ENCODE measurements at places on chromosomes 5 and 9.

- no peak for DNase-seq
These were observed 802 bp downstream of the CCDC107 start for GRCh38 chr9:35658968-35659220.

- DNase-seq, result no peak
These were observed 464.1 kb upstream of the KLF4 start for GRCh38 chr9:107953556-107954125.

DNA sequence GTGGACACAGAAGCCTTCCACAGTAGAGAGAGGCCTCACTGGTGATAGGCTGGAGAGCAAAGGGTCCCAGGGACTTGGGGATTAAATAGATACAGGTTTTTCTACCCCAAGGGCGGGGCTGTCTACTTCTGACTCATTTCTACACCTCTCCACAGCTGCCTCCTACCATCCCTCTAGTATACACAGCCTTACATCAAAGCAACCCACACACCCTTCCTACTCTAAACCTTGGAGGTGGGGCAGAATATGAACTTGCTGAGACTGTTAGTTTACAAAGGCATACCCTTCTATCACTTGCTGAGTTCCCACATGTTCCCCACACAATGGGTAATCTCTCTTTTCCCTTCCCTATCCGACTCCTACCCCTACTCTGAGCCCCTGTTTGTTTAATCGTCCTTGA, 19.9 kb upstream of the PCA3 start:
- DNase-seq, result no peak

DNA sequence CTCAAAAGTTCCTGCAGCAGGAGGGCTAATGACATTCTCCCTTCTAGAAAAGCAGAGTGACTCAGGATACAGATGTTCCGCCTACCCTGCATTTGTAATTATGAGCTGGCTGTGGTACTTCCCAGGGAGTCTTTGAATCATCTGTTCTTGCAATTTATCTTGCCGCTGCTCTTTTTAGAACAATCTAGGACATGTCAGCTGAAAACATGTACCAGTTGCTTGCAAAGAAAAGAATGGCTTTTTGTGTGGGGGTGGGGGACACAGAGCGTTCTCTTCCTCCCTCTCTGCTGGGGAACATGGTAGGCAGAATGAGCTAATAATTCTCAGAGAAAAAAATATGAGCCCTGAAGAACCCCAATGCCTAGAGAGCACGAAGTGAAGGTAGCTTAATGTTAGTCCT, 51.7 kb upstream of the TUT7 start:
- DNase-seq, result peak; percentile 54

DNA sequence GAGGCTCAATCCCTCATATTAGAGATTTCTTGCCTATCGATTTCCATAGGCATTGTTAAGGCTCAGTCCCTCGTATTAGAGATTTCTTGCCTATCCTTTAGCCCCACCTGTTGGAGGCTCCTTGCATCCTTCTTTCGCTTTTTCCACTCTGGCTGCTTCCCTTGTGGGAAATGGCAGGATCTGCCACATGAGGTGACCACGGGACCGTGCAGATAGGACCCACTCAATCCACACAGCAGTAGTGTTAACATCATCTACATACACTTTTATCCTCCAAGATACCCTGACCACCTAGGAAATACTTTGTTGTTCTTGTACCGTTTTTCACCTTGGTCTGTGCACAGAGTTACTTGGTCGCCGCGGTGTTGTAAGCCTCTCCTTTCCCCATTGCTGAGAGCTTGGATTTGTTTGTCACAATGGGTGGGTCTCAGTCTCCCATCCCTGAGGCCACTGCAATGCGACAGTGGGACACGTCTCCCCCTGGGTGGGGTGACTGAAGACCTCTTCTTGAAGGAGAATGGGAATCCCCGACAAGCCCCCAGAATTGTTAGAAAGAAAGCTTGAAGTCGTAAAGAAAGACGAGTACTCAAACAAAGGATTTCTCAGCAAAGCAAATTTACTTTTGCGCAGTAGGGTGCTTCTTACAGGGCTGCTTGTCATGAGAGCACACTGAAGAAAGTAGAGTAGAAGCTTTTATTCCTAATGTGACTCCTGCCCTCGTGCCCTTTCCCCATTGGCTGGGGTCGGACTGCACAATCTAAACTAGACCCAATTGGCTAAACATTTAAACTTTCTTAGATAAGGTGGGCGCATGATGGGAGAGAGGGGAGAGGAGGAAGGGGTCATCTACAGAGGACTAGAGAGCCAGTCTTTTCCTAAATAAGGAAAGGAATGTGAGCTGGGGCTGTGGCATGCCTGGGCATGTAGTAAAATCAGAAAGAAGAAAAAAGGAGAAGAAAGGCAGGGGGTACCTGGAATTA, 19.8 kb downstream of the IFT74 start:
- no peak for DNase-seq

DNA sequence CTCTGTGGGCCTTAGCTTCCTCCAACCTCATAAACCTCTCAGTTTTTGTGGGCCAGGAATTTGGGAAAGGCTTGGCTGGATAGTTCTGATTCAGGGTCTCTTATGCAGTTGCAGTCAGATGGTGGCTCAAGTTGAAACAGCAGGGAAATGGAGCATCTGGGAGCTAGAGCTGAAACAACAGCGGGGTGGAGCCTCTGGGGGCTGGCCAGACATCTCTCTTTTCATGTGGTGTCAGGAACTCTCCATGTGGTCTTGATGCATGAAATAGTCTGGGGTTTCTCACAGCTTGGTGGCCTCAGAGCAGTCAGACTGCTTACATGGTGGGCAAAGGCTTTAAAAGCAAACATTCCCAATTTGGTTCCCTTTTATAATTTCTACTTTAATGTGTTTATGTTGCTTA, 13.5 kb downstream of the ZNF346 start:
- peak; percentile 81 for DNase-seq

Data from SJSA1 (cell line).